ENCODE measurements at places on chromosomes 11 and 22.

- no peak for DNase-seq
Measured at GRCh38 chr22:47850644-47851151, 1088.2 kb downstream of the TBC1D22A start.

GRCh38 chr11:31301549-31302510, 67.7 kb downstream of the DCDC1 start:
- no peak for DNase-seq

DNA sequence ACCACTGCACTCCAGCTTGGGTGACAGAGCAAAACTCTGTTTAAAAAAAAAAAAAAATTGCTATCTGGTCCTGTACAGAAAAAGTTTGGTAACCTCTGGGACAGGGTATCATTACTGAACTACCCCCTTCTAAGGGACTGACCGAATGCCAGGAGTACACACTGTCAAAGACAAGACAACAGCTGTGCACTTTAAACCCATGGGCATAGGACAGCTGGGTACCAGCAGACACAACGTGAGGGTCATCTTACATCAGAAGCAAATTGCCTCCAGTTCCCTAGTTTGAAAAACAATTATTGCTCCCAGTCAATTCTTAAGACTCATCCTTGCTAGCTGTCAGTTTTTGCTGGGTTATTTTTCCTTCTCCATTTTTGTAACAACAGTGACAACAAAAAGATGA, 17.8 kb downstream of the CD59 start:
- no peak for DNase-seq

DNA sequence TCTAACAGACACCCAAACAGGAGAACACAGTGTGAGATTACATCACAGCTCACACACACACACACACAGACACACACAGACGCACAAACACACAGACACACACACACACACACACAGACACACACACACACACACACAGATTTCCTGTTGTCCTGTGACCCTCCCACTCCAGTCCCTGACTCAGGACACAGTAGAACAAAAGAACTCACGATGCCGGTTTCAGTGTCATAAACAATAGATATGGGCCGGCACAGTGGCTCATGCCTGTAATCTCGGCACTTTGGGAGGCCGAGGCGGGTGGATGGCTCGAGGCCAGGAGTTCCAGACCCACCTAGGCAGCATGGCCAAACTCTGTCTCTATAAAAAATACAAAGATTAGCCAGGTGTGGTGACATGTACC, 13.8 kb upstream of the KAT5 start:
- DNase-seq: no peak

DNA sequence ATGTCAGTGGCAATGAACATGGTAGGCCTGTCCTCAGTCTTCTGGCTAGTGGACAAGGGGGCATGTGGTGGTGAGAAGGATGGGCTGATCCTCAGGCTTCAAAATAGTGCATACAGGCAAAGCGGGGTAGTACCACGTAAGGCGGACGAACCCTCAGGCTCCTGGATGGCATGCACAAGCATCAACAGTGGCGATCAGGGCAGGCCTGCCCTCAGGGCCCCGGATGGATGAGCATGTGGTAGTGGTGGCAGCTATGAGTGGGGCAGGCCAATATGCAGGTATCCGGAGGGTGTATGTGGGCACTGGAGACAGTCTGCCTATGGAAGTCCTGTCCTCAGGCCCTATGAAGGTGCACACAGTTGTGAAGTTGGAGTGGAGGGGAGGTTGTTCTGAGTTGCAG, 163.8 kb downstream of the GUCY1A2 start:
- DNase-seq: no peak

- DNase-seq: peak; percentile 26
Measured at GRCh38 chr22:37607010-37607934, 1.4 kb upstream of the GGA1 start.

- no peak for DNase-seq
Measured at GRCh38 chr11:62577046-62577714, 3.5 kb upstream of the EEF1G start.

DNA sequence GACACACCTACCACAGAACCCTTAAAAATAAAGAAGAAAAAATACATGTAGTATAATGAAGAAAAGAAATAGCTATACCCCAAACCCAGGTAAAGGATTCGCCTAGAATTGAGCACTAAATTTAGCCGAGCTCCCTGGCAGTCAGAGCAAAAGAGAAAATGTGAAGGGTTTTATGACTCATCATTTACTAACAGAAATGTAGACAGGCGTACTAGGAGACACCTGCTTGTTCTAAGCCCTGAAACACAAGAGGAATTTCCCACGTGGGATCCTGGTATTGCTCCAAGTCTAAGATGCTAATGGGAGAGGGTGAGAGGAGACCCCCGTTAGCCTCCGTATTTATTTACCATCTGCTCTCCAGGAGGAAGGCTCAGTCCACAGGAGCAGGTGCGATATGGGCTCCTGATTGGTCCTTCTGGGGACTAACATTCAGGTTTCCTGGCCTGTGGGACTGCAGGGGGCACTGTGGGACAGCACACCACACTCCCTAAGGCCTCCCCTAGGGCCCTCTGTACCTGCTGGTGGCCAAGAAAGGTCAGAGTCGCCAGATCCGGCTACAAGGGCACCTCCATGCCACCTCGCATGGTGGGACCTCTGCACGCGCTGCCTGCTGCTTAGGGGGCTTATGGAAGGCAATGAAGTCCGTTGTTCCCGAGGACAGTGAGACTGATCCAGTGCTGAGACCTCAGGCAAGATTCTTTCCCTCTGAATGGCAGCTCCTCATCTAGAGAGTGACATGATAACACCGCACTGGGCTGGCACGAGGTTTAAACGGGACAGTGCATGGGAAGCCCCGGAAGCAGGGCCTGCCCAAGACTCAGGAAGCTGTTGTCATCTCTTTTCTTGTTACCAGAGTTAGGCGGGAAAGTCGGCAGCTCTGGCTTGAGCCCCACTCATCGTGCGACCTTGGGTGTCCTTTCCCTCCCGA, 25.8 kb downstream of the KCNC1 start:
- DNase-seq: no peak

DNA sequence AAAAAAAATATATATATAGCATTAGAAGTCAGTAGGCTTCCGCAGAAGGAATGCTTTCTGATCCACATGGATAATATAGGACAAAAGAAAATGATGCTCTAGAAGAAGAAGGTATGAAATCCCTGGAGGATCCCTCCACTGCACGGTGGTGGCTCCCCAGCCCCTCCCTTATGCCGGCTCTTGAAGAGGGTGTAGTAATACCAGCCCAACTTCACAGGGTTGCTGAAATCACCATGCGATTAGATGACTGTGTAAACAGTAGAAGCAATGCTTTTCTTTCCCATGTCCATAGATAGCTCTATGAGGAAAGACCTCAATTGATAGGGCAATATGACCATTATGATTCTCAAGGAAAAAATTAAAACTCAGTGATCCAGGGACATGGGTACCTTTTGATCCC, 3.2 kb upstream of the ETS1 start:
- no peak for DNase-seq

- no peak for DNase-seq
Measured at GRCh38 chr22:45709866-45710265, 38.2 kb downstream of the ATXN10 start.

DNA sequence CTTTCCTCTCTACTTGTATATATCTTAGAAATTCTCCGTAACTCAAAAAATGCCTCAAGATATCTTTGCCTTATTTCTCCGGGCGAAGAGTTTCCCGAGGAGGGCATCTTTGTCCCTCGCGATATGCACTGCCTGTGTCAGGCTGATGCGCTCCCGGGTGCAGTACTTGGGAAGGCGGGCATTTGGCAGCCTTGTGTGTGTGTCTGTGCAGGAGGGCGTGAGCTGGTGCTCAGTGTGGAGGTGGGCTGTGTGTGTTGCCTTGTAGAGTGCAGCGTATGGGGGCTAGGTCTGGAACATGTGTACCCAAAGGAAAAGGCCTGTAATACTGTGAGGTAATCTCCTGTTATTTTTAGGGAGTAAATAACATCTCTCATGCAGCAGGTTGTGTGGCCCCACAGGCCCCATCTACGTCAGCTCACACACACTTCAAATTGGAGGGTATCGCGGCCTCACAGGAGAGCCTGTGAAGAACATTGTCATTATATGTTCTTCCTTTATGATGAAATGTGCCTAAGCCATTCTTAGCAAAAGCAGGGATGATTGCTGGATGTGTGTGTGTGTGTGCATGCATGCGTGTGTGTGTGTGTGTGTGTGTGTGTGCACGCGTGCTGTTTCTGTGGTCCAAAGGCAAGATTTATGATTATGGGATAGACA, 77.5 kb downstream of the KCNJ1 start:
- no peak for DNase-seq

- no peak for DNase-seq
Measured at GRCh38 chr22:30038219-30038618, 42.0 kb upstream of the HORMAD2 start.

GRCh38 chr11:26483108-26483507, 89.0 kb downstream of the MUC15 start:
- no peak for DNase-seq

- DNase-seq: no peak
Measured at GRCh38 chr11:133082453-133082781, 449.9 kb downstream of the OPCML start.

DNA sequence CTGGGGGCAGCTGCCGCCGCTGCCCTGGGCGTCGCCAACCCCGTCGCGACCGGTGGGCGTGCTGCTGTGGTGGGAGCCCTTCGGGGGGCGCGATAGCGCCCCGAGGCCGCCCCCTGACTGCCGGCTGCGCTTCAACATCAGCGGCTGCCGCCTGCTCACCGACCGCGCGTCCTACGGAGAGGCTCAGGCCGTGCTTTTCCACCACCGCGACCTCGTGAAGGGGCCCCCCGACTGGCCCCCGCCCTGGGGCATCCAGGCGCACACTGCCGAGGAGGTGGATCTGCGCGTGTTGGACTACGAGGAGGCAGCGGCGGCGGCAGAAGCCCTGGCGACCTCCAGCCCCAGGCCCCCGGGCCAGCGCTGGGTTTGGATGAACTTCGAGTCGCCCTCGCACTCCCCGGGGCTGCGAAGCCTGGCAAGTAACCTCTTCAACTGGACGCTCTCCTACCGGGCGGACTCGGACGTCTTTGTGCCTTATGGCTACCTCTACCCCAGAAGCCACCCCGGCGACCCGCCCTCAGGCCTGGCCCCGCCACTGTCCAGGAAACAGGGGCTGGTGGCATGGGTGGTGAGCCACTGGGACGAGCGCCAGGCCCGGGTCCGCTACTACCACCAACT, 1.0 kb downstream of the FUT4 start:
- no peak for DNase-seq

DNA sequence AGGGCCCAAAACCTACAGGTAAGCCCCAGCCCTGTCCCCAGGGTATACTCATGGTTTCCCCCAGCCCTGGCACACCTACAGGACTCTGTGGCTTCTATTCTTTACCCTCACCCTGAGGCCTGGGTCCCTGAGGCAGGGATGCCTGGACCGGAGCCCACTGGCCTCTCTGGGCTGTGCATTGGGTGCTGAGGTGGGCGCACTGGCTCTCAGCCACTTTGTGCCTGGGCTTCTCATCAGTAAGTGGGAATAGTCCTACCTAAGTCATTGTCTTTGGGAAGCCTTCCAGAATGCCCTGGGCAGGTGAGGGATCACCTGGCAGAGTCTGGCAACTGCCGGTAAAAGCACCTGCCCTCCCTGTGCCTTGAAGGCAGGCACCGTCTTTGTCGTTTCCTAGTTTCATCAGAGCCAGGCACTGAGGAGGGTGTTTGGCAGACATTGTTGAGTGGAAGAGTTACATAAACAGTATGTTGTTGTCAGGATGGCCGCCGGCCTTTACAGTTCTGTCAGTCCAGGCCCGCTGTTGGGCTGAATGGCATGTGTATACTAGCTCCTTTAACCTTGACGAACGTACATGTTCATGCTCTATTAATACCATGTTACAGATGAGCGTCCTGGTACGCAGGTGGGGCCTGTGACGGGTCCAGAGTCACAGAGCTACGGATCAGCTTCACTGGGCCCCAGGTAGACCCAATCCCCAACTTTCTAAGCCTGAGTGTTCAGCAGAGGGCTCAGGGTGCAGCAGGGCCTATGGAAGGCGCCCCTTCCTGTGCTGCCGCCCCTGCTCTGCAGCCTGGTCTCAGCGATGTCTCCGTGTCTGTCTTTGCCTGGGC, 23.0 kb downstream of the SHANK3 start:
- DNase-seq: no peak

DNA sequence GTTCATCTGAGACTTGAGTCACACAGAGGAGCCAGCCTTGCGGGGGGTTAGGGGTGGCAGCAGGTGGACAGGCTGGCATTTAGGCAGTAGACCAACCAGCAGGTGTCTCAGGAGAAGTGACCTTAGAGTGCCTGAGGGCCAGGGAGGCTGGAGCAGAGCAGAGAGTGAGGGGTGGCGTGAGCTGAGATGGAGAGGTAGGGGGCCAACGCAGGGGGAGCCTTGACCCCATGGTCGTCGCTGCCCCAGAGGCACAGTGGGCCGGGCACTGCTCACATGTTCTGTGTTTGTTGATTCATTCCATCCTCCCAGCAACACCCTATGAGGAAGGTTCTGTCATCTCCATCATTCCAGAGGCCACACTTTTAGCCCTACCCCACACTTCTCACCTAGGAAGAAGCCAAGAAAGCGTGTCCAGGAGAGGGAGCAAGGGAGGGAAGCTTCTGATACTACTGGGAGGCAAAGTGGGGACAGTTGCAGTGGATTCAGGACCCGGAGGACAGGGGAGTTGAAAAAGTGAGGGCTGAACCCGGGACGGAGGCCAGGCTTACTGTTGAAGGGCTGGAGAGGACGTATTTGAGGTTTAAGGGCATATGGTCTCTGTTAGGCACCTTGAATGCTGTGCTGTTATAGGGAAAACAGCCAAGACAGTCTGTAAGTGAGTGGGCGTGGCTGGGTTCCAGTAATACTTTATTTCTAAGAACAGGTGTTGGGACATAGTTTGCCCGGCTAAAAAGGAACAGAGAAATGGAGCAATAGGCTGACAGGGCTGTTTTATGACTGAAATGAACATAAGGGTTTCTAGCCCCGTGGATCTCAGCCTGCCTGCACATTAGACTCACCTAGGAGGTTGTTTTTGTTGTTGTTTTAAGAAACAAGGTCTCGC, 7.3 kb downstream of the SART1 start:
- no peak for DNase-seq

- DNase-seq: no peak
Measured at GRCh38 chr11:64888729-64889511, 10.5 kb upstream of the EHD1 start.

DNA sequence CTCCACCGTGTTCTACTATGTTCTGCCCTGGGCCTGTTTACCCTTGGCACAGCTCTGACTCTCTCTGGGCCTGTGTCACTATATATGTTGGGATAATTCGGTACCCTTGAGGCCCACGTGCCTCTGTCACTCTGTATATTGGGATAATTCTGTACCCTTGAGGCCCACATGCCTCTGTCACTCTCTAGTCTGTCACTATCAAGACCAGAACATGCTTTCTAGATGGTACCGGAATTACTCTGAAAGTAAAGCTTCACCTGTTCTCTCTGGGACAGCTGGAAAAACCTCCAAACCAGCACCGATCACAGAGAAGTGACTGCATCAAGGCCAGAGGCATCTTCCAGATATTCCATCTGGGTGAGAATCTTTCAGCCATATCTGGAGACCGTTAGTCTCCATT, 9.3 kb upstream of the FCHSD2 start:
- no peak for DNase-seq
